ENCODE measurements at places on chromosomes 13 and 19.

GRCh38 chr19:4080473-4080872 is 13.8 kb upstream of the ZBTB7A start:
- DNase-seq = no peak

DNA sequence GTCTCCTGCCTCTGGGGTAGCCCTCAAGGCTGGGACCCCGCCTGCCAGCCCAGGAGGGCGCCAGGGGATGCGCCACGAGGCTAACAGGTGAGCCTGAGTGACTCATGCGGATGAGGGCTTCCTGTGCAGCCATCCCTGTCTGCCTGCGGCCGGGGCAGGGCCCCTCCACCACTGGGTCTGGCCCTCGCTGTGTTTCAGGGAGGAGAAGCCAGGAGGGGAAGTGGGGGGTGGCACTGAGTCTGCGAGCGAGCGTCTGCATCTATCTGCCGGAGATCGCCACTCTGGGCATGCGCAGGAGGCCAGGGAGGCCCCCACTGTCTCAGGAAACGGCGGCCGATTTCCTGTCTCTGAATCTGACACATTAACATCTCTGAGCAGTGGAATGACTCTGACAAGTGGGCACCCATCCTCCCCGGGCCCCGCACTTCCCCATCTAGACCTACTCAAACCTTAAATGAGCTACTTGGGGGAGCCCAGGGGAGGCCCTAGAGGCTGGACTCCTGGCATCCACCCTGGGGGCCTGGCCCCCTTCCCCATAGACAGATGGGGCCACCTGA is 19.7 kb downstream of the RFX1 start:
- DNase-seq = peak; percentile 97

DNA sequence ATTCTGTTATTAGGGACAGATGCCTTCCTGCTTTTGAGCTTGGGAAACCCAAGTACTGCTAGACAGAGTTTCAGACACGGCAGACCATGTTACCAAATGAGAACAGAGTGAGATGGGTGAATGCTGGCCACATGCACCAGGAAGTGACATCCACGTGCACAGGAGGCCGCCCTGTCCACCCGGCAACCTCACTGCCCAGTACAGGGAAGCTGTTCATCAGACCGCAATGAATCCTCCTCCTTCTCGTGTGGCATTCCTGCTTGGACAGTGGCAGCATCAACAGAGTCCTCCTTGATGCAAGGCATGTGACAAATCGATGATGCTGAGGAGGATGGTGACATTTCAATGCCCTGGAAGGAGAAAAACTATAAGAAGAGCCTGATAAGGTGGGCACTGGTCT is 191.0 kb upstream of the SOX1 start:
- no peak for DNase-seq

- DNase-seq = no peak
Observed at GRCh38 chr19:4061178-4061682, 5.5 kb downstream of the ZBTB7A start.

DNA sequence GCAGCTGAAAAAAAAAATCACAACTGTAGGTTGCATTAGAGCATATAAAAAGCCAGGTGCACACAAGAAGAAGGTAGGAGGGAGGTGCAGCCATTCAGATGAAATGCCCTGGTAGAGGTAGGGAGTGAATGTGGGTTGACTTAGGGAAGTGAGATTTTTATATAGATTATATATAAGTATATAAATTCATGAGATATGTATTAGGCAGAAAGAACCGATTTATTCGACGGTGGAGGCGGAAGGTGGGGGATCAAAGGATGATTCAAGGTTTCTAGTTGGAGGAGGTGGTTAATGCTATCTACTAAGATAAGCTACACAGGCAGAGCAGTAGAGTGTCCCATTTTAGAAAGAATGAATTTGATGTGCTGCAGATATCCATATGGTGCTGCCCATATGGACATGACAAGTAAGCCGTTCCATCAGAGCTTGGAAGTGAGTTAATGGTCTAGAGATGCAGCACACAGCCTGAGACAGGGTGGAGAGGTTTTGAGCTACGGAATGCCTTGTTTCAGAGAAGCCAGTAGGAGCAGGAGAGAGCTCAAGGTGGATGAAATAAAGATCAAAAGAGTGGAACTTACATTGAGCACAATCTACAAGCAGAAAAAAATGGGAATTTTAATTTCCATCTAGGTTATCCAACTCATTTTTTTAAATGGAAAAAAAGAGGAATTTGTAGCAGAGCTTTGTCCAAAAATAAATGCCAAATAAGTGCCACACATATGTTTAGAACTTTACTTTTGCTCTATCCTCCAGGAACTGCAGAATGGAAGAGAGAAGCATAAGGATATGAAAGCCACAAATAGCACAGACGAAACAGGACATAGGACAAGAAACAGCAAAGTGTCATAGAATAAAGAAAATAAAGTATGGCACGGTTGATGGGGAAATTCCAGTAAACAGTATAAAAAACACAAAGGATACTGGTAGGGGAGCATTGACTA is 177.3 kb downstream of the PCDH9 start:
- DNase-seq = no peak

DNA sequence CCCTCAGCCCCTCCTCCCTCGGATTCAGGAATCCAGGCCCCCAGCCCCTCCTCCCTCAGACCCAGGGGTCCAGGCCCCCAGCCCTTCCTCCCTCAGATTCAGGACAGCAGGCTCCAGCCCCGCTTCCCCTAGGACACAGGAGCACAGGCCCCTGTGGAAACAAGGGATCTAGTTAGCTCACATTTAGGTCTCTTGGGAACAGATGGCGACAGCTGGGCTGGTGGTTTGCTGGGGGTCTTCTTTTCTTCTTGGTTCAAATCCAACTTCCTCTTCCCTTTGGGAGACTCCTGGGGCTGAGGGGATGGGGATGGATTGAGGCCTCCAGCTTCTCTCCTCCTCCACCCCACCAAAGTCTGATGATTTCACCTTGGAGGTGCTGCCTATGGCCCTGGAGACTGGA is 19.6 kb downstream of the ZNF575 start:
- no peak for DNase-seq

DNA sequence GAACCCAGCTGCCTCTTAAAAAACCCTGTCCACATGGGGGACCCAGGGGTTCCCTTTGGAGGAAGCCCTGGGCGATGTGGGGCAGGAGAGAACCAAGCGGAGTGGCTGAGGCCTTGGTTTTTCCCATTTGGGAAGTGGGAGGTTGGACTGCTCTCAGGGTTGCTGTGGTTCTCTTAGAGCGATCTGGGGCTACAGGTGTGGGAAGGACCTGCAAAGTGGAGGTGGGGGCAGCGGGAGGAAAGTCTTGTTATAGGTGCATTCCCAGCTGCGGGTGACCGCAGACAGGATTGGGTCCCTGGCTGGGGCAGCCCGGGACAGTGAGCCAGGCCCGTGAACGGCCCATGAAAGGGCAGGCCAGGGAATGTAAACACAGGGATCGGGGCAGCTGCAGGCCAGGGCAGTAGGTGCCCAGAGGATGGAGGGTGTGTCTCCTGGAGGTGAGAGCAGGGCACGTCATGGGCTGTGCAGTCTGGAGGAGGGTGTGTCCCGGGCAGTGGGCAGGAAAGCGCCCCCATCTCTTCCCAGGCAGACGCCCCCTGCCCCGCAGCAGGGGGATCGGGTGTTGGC is 814 bp downstream of the SLC25A23 start:
- DNase-seq = no peak

DNA sequence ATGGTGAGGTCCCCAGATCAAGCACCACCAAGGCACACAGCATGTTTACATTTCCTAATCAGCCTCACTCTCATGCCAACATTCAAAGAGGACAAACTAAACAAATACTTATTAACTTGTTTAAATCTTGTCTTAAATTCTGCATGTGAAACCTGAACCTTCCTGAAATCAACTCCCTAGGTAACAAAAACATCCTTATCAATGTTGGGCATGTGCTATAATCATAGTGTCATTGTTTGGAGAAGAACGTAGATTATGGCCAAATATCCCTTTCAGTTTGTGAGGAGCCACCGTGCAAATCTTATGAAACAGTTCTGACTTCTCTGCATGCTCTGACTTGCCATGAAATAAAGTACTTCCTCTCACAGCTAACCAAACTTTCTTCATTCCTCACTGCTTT is 123.8 kb downstream of the NDFIP2 start:
- DNase-seq = no peak

GRCh38 chr19:4120559-4121272 is 3.2 kb downstream of the MAP2K2 start:
- no peak for DNase-seq

- DNase-seq = no peak
Observed at GRCh38 chr19:17570791-17571190, 15.3 kb downstream of the COLGALT1 start.

DNA sequence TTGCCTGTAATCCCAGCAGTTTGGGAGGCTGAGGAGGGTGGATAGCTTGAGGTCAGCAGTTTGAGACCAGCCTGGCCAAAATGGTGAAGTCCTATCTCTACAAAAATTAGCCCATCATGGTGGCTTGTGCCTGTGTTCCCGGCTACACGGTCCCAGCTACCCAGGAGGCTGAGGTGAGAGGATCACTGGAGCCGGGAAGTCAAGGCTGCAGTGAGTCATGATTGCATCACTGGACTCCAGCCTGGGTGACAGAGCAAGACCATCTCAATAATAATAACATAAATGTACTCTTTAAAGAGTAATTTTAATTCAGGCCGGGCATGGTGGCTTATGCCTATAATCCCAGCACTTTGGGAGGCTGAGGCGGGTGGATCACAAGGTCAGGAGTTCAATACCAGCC is 38.7 kb downstream of the SKA3 start:
- no peak for DNase-seq

DNA sequence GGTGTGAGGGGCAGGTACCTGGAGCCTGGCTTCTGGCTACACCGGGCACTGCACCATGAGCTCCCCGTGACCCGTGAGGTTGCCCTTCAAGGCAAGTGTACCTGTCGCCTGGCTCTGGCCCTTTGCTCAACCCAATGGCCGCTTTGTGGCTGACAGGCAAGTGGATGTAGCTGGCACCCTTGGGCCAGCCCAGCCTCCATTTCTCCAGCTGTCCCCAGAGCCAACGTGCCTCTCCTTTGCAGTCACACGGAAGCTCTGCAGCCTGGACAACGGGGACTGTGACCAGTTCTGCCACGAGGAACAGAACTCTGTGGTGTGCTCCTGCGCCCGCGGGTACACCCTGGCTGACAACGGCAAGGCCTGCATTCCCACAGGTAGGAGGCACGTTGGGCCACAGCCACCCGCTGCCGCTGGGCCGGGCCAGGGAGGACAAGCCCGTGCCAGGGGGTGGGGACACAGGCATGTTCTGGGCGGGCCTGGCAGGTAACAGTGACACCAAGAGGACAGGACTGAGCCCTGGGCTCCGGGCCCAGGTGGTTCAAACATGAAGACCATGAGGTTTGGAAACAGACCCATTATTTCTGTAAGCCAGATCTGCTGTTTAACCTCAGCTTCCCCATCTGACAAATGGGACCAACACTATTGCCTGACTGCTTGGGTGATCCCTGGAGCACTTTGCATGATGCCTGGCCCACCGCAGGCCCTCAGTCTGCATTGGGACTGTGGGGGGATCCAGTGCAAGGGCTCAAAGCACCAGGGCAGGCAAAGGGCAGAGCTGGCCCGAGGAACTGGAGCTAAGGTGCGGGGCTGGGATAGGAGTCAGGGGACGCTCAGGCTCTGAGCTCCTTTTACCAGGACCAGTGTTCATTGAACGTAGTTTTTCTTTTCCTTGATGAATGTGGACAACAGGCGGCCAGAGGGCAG is 17.5 kb upstream of the PROZ start:
- no peak for DNase-seq

GRCh38 chr19:18514800-18515682 is 6.8 kb downstream of the ELL start:
- DNase-seq = no peak

DNA sequence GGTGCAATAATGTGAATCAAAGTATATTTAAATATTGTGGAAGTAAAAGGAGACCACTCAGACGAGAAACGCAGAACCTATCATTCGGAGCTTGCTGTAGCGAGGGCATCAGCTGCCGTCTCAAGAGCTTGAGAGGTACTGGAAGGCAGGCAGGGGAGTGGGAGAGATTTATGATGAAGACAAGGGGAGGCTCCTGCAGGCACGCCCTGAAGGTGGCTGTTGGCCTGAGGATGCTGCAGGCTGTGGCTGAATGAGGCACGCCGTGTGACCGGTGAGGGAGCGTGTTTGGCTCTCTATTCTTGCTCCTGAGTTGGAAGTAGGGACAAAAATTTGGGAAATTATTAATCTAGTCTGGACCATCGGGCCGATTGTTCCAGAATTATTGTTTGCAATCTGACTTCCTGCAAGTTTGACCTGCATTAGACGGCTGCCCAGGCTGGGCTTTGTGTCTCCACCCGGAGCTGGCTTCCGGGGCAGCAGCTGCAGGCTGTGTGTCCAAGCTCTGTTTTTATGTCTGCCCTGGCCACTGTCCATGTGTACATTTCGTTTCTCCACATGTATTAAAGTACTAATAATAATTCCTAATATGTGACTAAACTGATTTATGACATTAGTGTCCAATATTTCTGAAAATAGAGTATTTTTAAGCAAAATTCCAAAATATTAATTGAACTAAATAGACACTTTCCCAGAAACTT is 91.1 kb upstream of the ANKRD10 start:
- no peak for DNase-seq

DNA sequence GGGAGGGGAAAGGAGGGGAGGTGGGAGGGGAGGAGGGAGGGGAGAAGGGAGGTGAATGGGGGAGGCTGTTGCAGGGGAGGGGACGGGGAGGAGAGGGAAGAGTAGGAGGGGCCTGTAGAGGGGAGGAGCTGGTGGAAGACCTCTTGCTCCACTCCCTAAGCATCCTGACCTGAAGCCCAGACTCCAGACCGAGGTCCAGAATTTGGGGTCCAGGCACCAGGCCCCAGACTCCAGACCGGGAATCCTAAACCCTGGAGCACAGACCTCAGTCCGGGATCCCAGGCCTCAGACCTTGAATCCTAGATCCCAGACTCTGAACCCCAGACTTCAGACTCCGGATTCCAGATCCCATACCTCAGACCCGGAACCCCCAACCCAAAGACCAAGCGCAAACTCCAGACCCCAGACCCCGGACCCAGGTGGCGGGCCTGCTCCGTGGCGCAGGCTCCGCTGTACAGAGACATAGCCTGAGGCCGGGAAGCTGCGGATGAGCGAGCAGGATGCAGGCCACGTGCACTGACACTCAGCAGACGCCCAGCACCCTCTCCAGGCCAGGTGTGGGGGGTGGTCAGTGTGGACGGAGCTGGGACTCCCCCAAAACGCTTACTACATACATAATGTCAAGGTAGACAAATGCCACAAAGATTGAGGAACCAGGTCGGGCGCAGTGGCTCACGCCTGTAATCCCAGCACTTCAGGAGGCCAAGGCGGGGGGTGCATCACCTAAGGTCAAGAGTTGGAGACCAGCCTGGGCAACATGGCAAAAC is 710 bp upstream of the BTBD2 start:
- DNase-seq = peak; percentile 54

GRCh38 chr19:15506074-15506571 is 2.2 kb upstream of the CYP4F22 start:
- DNase-seq = no peak

GRCh38 chr13:50421473-50422130 is 406.4 kb downstream of the KCNRG start:
- no peak for DNase-seq

- DNase-seq = no peak
Observed at GRCh38 chr19:50000841-50001557, 24.2 kb downstream of the VRK3 start.

- no peak for DNase-seq
Observed at GRCh38 chr13:112923962-112924361, 45.1 kb upstream of the MCF2L start.
